ENCODE measurements at places on chromosomes 4 and X. TPM values are rescaled to one million over a fixed set of nuclear protein-coding genes. Genes with fewer than 3 reads are reported as not detected.

The MTMR8 gene
- not detected for polyA plus RNA-seq

The GPM6B gene
- 228 TPM for polyA plus RNA-seq

The PUDP gene
- polyA plus RNA-seq = 7.6 TPM

The EMCN gene
- polyA plus RNA-seq = 3.0 TPM

The CXorf38 gene
- polyA plus RNA-seq = 5.9 TPM

The IGFBP7 gene
- polyA plus RNA-seq = 176 TPM

The H2BW2 gene
- not detected for polyA plus RNA-seq

The PPP2R2C gene
- 48.1 TPM for polyA plus RNA-seq

GRCh38 chr4:147799986-147800555 is 68.2 kb downstream of the ARHGAP10 start:
- DNase-seq = no peak

GRCh38 chr4:150682126-150682525 is 100.2 kb downstream of the MAB21L2 start:
- DNase-seq = no peak

GRCh38 chr4:83075311-83076095 is 39.0 kb downstream of the PLAC8 start:
- DNase-seq = no peak

- DNase-seq = no peak
Observed at GRCh38 chr4:40842725-40843423, 93.1 kb downstream of the NSUN7 start.

DNA sequence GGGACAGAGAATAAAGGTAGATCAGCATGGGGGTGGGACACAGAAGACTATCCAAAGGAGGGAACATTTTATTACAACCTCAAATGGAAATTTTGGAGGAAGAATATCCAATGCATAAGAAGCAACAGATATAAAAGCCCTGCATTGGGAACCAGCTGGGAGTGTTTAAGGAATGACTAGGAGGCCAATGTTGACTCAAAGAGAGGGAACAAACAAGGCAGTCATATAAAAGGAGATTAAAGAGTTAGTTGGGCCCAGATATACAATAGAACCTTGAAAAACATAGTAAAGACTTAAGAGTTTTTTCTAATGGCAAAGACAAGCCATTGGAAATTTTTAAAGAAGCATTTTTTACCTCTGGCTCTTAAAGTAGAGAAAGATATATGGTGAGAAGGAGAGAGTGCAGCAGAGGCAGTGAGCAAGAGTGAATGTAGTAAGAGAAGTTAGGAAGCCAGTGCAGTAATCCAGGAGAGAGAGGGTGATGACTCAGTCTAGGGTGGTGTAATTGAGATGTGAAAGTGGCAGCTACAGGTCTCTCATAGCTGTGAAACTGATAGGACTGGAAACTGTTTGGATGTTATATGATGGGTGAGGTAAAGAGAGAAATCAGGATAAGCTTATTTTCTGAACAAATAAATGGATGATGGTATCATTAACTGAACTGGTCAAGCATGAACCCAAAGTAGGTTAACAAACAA is 182.2 kb upstream of the ATOH1 start:
- no peak for DNase-seq

GRCh38 chrX:21905313-21905712 is 35.2 kb upstream of the SMS start:
- DNase-seq = peak; percentile 1

DNA sequence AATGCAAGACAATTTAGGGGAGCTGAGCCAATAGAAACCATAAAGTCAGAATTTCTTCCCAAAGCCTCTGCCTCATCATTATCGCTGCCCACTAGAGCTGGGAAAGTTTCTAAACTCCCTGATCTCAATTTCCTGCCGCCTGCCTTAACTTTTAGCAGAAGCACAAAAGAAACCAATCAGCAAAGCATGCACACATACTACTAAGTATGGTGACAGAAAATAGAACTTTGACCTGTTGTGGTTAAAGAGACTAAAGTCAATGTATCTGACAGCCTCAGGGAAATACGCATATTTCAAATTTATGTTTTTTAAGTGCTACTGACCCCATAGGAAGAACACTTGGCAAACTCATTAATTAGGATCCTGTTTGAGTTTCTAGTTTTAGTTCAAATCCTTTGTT is 10.1 kb downstream of the STK26 start:
- no peak for DNase-seq

- peak; percentile 47 for DNase-seq
Observed at GRCh38 chr4:56220261-56220660, 167.0 kb downstream of the AASDH start.

GRCh38 chr4:139331185-139331584 is 28.9 kb upstream of the NDUFC1 start:
- DNase-seq = no peak

GRCh38 chr4:70749313-70749712 is 27.5 kb downstream of the RUFY3 start:
- DNase-seq = no peak

DNA sequence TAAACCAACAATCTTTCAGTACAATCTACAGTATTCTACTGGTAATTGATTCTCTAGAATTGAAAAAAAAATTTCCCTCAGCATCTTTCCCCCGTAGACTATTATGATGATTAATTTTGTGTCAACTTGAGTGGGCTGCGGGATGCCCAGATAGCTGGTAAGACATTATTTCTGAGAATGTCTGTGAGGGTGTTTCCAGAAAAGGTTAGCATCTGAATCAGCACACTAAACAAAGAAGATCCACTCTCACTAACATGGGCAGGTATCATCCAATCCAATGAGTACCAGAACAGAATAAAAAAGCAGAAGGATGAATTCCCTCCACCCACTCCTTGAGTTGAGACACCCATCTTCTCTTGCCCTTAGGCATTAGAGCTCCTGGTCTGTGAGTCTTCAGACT is 186.1 kb upstream of the MAB21L2 start:
- no peak for DNase-seq

DNA sequence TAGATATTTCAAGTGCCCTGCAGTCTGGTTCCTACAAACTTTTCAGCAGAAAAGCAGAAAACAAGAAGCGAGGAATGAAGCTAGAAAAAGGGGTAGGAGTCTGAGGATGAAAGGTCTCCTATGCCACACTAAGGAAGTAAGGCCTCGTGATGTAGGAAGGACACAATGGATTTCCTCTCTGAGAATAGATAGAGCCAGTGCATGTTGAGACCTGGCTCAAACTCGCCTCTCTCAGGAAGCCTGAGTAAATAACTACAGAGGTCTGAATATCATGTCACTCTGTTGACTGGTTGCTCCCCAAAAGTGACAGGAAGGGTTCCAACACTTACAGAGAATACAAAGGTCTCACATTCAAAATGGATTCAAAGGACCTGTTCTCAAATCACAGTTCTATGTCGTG is 93.3 kb downstream of the GRIA3 start:
- no peak for DNase-seq

DNA sequence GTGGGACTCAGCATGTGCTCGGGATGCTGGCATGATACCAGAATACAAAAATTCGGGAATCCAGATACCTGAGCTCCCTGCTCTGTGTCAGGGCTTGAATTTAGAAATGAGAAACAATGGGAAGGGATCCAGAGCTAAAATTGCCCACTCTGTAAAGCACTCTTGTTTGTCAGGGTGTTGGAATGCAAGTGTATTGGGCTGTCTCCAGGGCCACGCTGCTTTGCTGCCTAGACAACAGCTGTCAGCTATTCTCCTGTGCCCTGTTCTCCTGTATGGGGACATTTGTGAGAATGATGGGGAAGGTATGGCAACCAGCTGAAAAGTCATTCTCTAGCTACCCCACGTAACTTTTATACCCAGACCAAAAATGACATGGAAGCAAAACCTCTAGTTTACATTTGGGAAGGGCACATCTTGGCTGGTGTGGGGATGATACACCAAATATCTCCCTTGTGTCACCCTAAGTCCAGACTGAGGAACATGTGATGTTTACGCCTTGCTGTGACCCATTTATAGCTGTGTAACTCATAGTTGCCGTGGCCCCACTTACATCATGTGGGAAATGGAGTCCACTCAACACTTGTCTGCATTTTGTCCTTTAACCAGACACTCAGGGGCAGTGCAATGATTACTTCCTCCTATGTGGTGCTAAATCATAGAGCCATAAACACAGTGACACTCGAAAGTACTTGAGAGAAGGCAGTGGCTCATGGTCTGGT is 46.6 kb downstream of the SMPX start:
- DNase-seq = no peak

- DNase-seq = no peak
Observed at GRCh38 chr4:110034026-110034393, 121.3 kb downstream of the EGF start.

GRCh38 chrX:152735860-152736511 is 2.4 kb downstream of the MAGEA12 start:
- no peak for DNase-seq

- DNase-seq = no peak
Observed at GRCh38 chrX:147072747-147073146, 258.2 kb upstream of the CXorf51A start.

DNA sequence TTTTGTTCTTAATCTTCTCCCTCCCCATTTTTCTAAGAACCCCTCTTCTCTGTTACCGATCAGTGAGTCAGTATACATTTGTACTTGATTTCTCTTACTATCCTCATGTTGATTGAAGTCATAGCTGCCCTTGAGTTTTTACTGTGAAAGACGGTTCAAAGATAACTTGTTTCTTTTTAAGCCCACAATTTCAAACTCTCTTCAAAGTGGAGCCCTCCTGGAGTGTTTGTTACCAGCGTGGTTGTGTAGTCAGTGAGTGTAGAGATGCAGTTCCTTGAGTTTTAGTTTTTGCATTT is 7.9 kb downstream of the PPP1R3F start:
- no peak for DNase-seq

DNA sequence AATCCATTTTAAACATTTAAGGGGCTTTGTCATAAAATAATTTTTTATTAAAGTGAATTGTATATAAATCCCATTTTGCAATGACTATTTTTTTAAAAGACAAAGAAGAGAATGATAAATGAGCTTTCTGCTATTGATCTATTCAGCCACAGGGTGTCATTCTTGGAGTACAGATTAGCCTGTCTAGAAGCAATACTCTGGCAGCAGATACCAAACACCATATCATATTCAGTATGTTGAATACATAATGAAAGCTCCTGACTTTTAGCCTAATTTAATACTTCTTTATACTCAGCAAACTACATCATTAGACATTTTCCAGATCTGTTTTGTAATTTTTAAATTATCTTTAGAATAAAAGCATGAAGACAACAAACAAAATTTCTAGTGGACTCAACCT is 496.3 kb downstream of the PDGFC start:
- DNase-seq = peak; percentile 65

DNA sequence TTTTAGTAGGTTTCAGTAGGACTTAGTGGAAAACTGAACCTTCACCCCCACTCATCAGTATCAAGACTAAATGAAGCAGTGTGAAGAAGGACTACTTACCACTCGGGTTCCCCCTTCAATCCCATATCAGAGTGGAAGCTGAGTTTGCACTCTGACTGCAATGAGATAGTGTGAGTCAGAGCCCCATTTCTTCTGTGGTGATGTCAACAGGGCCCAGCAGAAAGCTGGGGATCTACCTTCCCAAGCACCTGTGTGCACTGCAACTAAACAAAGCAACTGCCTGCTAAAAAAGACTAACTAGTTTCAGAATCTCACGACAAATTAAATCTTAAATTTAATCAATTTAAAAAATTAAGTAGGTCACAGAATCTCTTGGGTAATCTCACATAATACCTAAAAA is 1837.0 kb upstream of the PCDH7 start:
- DNase-seq = no peak

GRCh38 chr4:19883841-19884240 is 367.9 kb upstream of the SLIT2 start:
- no peak for DNase-seq

DNA sequence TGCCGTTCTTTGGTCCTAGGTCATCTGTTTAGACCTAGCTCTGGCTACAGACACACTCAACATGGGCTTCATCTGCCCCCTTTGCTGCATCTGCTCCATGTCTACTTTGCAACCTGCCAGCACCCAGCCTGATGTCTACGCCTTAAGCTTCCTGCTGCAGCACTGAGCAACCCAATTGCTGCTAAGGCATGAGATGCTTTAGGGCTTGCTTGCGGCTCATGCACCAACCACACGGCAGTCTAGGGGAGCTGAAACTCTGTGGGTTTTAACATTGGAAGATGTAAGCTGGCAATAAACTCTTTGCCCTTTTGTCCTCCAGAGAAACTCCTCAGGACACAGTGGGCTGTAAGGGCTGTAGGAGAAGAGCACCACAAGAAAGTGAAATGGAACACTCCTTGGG is 11.7 kb upstream of the CLNK start:
- no peak for DNase-seq
